ENCODE measurements at places on chromosomes 3 and 15. TPM values are rescaled to one million over a fixed set of nuclear protein-coding genes. Genes with fewer than 3 reads are reported as not detected.

- DNase-seq: no peak
Observed at GRCh38 chr3:77139624-77140023, 99.7 kb downstream of the ROBO2 start.

GRCh38 chr3:121786485-121786884 is 36.9 kb upstream of the GOLGB1 start:
- DNase-seq: no peak

DNA sequence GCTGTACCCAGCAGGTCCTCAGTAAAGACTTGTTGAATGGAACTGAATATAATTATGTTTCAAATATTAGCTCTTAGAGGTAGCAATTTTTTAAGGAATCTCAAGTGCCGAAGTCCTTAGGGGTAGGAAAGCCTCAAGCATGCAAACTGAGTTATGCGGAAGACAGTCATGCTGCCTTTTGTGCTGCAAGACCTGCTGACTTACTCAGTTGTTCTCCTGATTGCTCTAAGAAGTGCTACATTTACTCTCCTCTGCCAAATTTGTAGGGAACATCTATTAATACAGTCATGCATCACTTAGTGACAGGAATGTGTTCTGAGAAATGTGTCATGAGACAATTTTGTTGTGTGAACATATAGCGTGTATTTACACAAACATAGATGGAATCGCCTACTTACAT is 325.6 kb upstream of the AZI2 start:
- no peak for DNase-seq

Gene SV2B
- not detected for total RNA-seq

Gene GP5
- not detected for total RNA-seq

Gene GRK7
- not detected for total RNA-seq

- no peak for DNase-seq
Observed at GRCh38 chr3:153392363-153392762, 230.3 kb downstream of the RAP2B start.

Gene TMEM212
- not detected for total RNA-seq

- DNase-seq: no peak
Observed at GRCh38 chr15:51044037-51044727, 50.5 kb downstream of the TNFAIP8L3 start.

Data from Caki2 (cell line).